NCI-H2029 (cell line): ENCODE measurements at places on chromosomes 2 and 18.

DNA sequence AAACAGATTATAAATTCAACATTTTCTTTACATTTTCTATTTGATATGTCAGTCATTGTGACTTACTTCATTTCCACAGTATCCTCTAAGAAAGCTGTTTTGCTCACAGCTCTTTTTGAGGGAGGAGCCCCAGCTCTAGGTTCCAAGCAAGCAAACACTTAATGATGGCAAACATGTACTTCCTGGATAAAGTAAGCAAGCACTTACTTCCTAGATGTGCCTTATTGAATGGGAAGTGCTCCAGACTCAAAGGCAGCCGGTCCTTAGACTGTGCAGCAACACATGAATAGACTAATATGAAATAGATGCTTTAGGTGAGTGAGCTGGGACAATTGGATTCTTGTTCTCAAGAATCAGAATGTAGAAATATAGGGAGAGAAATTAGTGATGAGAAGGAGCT lies 2149.8 kb upstream of the PIK3C3 start:
- peak; percentile 35 for DNase-seq

DNA sequence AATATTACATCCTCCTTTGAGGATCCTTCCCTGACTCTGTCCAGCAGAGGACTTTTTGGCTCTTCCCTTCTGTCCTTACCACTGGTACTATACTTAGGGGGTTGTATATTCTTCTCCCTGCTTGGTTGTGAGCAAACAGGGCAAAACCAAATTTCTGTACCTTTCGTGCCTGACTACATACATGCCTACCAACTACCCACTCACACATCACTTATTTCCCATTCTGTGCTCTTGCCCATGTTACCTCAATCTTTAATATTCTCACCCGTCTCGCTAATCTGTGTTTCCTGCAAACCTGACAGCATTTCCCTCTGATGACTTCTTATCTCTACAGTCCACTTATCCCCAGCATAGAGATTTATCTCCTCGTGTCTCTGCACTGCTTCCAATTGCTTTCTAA lies 58.6 kb downstream of the FTCDNL1 start:
- no peak for DNase-seq

GRCh38 chr2:19127616-19128015 lies 230.8 kb downstream of the OSR1 start:
- DNase-seq = no peak

- DNase-seq = no peak
These were observed 787 bp downstream of the SOCS6 start for GRCh38 chr18:70289351-70290312.

DNA sequence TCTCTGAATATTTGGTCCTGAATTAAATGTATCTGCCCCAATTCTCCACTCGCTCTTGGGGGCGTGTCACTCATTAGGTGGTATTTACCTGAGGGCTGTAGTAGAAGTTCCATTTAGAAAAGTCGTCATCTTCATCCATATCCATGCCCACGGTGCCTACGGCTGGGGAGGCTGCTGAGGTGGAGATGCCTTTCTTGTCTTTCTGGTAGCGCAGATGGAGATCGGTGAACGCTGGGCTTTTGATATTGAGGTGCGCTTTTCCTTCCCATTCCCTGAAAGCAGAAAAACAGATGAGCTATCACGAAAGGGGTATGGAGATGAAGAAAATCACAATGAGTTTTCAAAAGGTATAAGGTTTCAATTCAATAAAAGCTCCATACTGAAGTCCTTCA lies 39.7 kb downstream of the APOB start:
- no peak for DNase-seq

GRCh38 chr2:167406558-167406957 lies 518.3 kb downstream of the XIRP2 start:
- DNase-seq = no peak

GRCh38 chr2:69773206-69773605 lies 31.3 kb downstream of the ANXA4 start:
- DNase-seq = no peak

- peak; percentile 23 for DNase-seq
These were observed 127.8 kb downstream of the STK39 start for GRCh38 chr2:168119515-168120141.

DNA sequence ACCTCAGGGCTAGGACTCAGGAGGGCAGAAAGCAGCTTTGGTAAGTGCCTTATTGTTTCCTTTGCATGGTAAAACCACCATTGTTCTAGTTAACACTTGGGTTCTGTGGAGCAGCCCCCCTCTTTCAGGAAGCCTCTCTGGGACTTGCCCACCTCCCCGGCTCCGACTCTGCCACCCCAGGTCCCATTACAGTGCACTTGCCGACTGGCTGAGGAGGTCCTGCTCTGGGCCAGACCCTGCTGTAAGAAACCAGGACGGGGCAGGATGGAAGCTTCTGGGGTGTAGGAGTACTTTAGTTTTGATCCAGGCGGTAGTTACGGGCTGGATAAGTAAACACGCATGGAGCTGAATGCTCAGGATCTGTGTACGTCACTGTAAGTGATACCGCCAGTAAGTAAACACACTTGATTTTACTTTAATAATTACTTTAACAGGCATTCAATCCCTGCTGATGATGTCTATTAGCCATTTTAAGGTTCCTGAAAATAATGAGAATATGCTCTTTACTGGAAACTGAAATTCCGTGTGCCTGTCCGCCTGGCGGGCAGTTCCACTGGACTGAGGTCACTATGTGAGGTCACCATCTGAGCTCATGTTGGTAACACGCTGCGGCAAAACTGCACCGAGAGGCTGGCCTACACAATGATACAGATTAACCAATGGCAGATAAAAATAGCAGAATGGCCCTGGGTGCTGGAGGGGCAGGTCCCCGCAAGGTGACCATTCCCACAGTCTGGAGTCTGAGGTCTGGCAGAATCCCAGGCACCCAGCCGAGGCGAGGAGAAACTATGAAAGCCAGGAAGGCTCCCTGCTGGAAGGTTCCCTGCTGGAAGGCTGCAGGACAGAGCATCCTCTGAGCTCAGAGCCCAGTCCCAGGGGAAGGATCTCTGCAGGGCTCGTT lies 25.2 kb downstream of the HS1BP3 start:
- DNase-seq = peak; percentile 32

GRCh38 chr2:71934595-71935261 lies 212.9 kb downstream of the CYP26B1 start:
- DNase-seq = no peak

DNA sequence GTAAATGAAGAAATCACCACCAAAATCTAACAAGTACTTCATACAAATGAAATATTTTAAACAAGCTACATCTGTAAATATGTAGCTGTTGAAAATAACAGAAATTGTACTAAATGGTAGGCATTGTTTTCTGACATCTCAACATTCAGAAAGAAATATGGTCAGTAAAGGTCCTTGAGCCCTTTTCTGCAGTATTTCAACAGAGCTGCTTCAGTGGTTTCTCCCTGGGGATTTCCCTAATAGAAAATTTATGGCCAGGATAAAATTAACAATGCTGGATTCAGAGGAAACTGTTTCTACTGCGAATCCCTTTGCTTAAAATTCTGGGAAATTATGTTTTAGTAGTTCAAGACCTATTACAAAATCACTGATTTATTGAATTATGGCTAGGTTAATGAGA lies 256.6 kb downstream of the PIEZO2 start:
- DNase-seq = no peak

DNA sequence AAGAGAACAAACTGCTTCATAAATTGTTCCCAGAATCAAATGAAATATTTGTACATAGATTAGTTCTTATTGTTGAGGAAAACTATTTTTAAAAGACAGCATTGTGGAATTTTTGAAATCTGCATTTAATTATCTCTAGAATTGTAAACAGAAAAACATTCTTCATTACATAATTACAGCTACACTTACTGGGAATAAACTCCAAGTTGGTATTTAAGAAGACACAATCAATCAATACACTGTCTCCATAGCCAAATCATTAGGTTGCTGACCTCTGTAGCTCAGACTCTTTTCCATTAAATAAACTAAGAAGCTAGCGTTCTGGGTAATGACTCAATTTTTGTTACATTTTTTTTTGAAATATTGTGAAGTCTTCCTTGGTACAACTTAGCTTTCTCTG lies 70.2 kb upstream of the PIEZO2 start:
- no peak for DNase-seq

DNA sequence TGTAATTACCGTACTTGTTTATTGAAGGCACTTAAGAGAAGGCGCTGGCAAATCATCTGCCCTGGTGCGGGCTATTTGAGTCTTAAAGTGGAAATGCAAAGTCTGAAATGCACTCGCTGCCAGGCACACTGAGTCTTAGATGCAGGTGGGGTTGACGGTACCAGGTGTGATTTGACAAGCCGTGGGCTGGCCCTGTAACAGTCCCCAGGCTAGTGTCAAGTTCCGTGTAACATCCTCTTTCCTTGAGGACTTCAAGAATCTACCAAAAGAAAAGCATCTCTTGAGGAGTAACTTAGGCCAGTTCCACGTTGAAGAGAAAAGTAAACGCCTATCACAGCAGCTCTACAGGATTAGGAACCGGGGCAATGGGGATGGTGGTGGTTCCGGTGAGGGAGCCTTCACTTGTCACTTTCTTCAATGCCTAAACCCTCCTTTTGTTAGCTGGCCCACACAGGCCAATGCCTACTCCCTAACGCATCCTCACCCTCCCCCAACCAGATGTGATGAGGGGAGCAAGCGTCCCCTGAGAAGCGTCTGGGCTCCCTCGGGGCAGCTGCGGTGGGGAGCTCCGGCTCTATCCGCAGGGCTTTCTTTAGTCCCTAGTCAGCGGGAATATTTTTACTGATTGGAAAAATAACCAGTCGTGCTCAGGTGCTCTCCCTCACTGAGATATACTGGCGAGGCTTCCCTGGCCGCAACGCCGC lies 1.5 kb upstream of the UGP2 start:
- DNase-seq = no peak

DNA sequence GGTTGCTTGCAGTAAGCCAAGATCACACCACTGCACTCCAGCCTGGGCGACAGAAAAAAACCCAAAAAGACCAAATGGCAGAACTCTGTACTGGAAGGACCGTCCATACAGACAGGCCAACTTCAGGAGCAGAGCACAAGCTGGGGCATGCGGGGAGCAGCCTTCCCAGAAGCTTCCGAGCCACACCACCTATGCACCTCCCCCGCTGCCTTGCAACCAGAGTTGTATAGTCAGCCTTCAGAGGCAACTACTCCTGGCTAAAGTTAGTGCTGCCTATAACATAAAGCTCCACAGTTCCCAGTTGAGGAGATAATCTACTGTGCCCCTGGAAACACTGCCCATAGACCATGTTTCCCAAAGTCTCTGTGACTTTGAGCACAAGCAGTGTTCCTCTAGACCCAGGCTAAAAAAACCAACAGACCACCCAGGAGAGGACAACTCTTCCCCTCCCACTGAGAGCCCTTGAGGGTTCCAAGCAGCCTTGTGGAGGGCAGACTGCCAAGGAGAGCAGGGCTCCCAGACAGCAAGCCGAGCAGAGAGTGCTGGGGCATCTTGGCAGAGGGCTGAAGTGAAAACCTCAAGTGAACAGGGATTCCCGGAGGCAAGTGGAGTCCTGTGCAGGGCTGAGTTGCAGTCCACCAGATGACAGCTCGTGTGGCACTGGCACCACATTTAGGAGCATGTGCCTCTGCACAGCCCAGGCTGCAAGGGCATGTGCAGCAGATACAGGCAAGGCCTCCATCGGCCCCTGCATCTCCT lies 6.8 kb downstream of the SFT2D3 start:
- no peak for DNase-seq

DNA sequence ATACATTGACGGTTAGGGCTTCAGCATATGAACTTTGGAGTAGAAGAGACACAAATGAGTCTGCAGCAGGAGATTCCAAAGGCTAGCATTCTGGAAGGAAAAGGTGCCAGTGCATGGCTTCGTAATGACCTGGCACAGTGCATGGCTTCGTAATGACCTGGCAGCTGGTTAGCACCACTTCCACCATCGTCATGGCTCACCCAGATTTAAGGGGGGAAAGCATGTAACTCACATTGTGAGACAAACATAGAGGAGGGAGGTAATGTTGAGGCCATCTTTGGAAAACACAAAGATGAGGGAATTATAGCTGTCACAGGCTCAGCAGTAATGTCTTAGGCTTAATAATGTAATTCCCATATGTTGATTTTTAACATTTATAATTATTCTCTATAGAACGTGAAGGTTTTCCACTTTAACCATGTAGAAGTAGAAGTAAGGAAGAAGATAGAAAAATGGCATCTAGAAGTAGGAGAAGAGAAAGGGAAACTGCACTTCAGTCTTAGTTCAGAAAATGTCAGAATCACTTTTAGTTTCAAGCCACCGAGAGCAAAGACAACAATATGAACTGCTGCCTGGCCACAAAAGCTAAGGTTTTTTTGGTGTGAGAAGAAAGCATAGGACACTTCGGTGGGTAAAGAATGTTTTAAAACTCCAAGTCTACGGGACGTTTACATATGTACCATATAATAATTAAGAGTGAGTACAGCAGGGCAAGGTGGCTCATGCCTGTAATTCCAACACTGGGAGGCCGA lies 6.8 kb upstream of the STK25 start:
- no peak for DNase-seq

DNA sequence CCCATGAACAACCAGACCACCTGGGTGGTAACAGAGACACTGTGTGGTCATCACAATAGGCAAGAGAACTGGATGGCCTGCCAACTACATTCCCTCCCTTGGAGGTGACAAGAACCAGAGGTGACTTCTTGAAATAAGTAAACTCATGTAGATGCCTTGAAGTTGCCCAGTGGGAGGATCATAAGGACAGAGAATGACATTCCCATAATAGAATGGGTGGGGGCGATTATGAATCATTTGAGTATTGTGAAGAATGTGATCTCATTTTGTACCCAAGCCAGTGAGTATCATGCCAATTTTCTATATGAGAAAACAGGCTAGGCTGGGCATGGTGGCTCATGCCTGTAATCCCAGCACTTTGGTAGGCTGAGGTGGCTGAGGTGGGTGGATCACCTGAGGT lies 211.4 kb upstream of the GYPC start:
- no peak for DNase-seq

- DNase-seq = no peak
These were observed 45.6 kb downstream of the ARL4C start for GRCh38 chr2:234451242-234451641.
